ENCODE measurements at places on chromosomes 1 and 21.

DNA sequence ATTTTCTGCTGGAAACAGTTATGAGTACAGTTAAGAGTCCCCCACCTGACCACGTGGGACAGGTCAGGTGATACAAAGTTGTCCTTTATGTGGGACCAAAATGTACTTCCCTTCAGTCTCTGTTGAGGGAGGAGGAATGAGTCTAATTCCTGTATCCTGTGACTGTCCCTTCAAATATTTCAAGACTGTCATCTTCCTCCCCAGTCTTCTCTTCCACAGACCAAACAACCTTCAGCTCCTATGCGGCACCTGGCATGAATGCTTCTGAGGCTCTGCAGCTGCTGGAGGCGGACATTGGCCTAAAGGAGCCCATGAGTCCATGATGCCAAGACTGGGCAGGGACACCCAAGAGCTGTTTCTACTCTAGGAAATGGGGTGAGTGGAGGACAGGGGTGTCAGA, 72.1 kb upstream of the SIM2 start:
- DNase-seq = no peak

GRCh38 chr1:169137357-169137756, 30.9 kb downstream of the ATP1B1 start:
- DNase-seq = no peak

DNA sequence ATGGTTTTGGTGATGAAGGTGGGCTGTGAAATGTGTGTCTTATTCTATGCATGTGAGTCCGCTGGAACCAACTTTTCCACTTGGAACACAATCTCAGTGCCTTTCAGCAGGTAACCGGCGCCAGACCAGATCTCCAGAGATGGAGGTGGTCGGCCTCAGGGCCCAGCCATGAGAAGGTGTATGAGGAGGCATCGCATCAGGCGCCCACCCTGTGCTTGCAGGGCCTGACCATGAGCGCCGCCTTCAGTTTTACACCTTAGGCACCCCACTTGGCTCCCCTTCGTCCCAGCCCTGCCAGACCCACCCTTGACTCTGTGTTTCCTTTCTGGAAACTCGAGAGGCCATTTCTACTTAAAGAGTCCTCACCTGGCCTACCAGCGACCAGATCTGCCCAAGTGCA, 48.6 kb upstream of the ATF3 start:
- no peak for DNase-seq

DNA sequence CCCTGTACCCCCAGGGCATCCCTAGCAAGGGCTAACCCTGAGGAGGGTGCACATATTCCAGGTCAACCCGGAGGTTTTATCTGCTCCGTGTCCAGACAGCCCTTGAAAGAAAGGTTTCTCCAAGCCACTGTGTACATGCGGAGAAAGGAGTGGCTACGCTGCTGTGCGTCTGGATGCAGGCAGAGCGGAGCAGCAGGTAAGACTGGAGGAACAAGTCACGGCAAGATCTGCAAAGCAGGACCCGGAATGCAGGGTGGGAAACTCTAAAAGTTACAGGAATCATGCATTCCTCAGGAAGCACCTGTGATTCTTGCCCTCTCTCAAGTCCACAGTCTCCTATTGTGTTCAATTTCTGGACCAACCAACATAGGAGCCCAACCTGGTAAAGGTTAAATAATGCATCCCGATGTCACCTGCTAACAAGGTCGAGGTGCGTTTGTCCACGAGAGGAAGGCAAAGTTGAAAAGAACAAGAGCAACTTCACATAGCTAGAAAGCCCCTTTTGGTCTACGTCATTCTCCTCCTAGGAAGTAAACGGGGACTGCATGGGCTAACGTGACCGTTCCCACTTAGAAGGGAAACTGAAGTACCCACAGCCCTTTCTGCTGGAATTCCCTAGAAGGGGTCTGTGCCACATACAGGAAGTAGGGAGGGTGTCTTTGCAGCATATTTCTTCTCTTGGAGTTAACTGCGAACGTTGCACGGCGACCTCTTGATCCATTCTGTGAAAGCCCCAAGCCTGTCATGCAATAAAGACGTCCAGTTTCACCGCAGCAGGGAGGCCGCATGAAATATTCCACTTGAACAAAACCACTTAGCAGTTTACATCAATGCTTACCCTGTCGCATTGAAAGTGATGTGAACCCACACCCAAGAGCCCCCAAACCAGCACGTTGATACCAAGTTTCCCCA, 5.8 kb downstream of the TIAM1 start:
- no peak for DNase-seq
